ENCODE measurements at places on chromosomes 1 and 21.
A peak's percentile ranks its signal among the peaks of the same experiment; 100 is the strongest.

- H3K4me3 ChIP-seq: no peak overlapping the region
- H3K4me1 ChIP-seq: no peaks in the 10 kb centered on the region
- no peak overlapping the region for H3K27ac ChIP-seq
- no peak for DNase-seq
- no peaks in the 10 kb centered on the region for H3K36me3 ChIP-seq
Measured at GRCh38 chr1:20138346-20138745, 777 bp upstream of the PLA2G2F start.

- no peaks in the 10 kb centered on the region for H3K27me3 ChIP-seq
- H3K27ac ChIP-seq: no peak overlapping the region
- no peak overlapping the region for H3K4me3 ChIP-seq
- H3K4me1 ChIP-seq: no peaks in the 10 kb centered on the region
- H3K36me3 ChIP-seq: no peaks in the 10 kb centered on the region
- no peak for DNase-seq
Measured at GRCh38 chr1:162908780-162909179, 47.8 kb upstream of the CCDC190 start.

- no peak for DNase-seq
- no peak overlapping the region for H3K4me3 ChIP-seq
- H3K27ac ChIP-seq: no peak overlapping the region
- H3K4me1 ChIP-seq: no peaks in the 10 kb centered on the region
- H3K36me3 ChIP-seq: no peaks in the 10 kb centered on the region
Measured at GRCh38 chr21:16186742-16187141, 457.0 kb downstream of the USP25 start.

DNA sequence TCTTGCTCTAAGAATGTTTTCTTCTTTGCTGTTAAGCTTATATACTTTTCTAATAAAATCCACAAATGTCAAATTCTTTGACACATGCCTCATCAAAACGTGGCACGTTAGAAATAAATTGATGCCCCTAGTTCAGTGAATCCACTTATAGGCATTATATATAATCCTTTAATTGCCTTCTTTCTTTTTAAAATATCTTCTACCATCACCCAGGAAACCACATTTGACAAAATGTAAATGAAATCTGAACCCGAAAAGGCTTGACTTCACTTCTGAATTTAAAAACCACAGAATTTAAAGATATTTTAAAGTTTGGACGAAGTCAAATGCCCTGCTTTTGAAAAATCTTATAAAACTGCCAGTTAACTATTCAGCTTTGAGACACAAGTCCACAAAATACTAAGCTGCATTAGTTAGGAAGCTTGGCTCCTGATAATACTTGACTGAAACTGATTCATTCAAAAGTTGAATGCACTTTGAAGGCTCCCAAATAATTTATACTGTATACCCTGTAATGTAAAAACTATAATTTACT lies 22.4 kb upstream of the KIFAP3 start:
- no peak for DNase-seq
- no peaks in the 10 kb centered on the region for H3K4me1 ChIP-seq
- H3K27ac ChIP-seq: no peak overlapping the region
- no peak overlapping the region for H3K4me3 ChIP-seq
- no peaks in the 10 kb centered on the region for H3K36me3 ChIP-seq

DNA sequence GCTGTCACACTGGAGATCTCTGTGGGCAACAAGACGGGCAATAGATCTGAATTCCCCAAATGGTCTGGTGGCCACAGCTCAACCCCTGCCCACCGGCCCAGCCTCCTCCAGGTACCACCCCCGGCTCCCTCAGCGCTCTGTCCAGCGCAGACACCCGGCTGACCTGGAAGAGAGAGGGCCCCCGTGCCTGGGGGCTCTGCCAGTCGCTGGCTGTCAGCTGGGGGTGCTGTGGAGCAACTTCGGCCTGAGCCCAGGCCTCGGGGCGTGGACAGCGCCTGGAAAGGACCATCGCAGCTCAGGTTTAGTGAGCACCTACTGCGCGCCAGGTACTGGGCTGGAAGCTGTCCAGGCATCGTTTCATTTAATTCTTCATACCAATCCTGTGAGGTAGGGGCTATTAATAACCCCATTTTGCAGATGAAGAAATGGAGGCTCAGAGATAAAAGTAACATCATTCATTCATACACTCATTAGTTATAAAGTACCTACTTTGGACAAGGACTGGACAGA lies 51.0 kb downstream of the AHDC1 start:
- H3K27ac ChIP-seq: no peak overlapping the region
- no peaks in the 10 kb centered on the region for H3K27me3 ChIP-seq
- no peak for DNase-seq
- peaks cover 35% of the 10 kb centered on the region for H3K36me3 ChIP-seq
- H3K4me3 ChIP-seq: no peak overlapping the region

DNA sequence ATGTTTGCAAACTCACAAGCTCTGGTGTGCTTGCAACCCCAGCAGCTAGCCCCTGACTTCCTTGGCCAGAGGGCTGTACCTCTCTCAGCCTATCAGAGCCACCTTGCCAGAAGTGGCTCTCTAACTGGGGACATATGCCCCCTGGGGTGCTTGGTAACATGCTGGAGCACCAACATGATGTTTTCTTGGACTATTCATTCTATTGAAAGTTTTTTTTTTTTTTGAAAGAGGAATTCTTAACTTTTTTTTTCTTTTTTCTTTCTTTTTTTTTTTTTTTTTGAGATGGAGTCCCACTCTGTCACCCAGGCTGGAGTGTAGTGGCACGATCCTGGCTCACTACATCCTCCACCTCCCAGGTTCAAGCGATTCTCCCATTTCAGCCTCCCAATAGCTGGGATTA lies 14.7 kb upstream of the CAPN8 start:
- H3K27ac ChIP-seq: no peak overlapping the region
- H3K27me3 ChIP-seq: no peaks in the 10 kb centered on the region
- H3K4me1 ChIP-seq: no peaks in the 10 kb centered on the region
- H3K4me3 ChIP-seq: no peak overlapping the region

GRCh38 chr1:33159577-33159976 lies 22.3 kb downstream of the TRIM62 start:
- H3K36me3 ChIP-seq: peaks cover 19% of the 10 kb centered on the region
- no peak overlapping the region for H3K4me3 ChIP-seq
- H3K4me1 ChIP-seq: no peaks in the 10 kb centered on the region
- H3K27ac ChIP-seq: no peak overlapping the region

GRCh38 chr1:221284028-221284427 lies 404.8 kb downstream of the HLX start:
- DNase-seq: peak; percentile 3
- H3K27me3 ChIP-seq: no peaks in the 10 kb centered on the region
- H3K27ac ChIP-seq: no peak overlapping the region
- no peaks in the 10 kb centered on the region for H3K36me3 ChIP-seq
- no peaks in the 10 kb centered on the region for H3K4me1 ChIP-seq

- no peaks in the 10 kb centered on the region for H3K4me1 ChIP-seq
- H3K36me3 ChIP-seq: no peaks in the 10 kb centered on the region
- peak; percentile 3 for DNase-seq
Measured at GRCh38 chr1:165073185-165074007, 283.1 kb downstream of the LMX1A start.

DNA sequence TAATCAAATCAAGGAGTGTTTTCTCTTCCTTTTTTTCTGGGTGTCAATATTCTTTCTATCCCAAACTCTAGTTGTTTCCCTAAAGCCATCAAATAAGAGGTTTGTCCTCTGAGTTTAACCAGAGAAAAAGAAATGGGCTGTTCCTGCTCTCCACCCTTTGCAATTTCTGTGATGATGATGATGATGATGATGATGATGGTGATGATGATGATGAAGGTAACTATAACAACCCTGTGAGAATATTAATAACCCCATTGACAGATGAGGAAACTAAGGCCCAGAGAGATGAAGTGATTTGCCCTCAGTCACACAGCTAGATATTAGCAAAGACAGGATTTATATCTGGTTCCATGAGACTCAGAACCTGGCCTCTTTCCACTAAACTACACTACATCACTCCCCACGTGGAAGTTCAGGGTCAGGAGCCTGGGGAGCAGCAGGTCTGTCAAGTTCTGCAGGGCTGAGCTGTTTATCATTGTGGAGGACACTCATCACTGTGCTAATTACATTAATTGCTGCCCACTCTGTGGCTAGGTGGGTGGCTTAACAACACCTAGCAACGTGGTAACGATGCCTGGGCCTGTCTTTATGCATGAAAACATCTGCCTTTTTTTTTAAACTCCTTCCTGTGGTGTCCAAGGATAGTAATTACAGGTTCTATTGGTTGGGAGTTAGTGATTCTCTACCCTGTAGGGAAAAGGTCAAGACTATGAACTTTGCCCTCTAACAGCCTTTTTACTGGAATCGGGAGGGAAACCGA lies 19.0 kb upstream of the JUN start:
- no peak overlapping the region for H3K27ac ChIP-seq
- no peaks in the 10 kb centered on the region for H3K4me1 ChIP-seq
- no peaks in the 10 kb centered on the region for H3K27me3 ChIP-seq
- no peak overlapping the region for H3K4me3 ChIP-seq
- H3K36me3 ChIP-seq: no peaks in the 10 kb centered on the region
- no peak for DNase-seq

DNA sequence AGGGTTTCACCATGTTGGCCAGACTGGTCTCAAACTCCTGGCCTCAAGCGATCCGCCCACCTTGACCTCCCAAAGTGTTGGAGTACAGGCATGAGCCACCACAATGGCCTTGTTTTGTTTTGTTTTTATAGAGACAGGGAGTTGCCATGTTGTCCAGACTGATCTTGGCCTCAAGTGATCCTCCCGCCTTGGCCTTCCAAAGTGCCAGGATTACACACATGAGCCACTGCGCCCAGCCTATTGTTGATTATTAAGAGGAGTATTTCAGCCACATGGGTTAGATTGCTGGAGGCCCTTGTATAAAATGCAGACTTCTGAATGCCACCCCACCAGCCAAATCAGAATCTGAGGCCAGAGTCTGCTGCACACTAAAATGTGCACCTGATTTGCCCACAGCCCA lies 57.2 kb upstream of the ANGPTL1 start:
- no peaks in the 10 kb centered on the region for H3K27me3 ChIP-seq
- no peaks in the 10 kb centered on the region for H3K36me3 ChIP-seq
- no peak overlapping the region for H3K27ac ChIP-seq
- no peak overlapping the region for H3K4me3 ChIP-seq
- peaks cover 4% of the 10 kb centered on the region for H3K4me1 ChIP-seq

DNA sequence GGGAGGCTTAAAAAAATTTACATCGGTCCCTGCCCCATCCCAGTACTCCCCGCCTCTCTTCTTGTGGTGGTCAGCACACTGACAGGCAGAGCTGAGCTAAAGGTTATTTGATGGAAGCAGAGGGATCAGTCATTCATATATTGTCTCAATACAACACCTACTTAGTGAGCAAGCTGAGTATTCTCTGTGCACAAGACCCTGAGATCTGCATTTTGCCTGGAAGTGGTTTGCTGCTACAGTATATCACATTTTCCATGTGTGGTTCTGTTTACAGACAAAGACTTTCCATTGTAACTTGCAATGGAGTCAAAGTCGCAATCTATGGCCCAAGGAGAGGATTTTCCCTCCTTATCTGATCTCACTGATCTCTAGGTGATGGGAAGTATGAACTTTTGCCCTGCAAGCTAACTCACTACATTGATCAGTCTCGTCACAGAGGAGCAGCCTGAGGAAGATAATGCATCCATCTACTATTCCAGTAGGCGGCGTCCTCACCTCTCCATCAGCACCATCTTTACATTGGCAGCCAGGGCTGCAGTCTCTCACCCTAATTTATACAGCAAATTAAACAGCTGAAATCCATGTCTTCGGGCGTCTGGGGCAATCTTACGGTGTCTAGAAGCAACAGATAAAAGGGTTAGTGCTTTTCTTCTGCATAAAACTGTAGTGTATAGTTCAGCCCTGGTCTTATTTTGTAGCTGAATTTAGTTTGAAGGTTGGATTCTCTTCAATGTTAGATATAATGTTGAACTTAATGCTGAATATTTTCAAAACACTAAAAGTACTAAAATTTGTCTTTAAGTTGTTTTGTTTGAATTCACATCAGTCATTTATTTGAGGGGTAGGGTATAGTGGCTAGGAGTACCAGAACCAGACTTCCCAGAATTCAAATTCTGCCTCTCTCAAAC lies 3.2 kb upstream of the TRAF5 start:
- no peak overlapping the region for H3K27ac ChIP-seq
- peak; percentile 86 for DNase-seq
- no peaks in the 10 kb centered on the region for H3K36me3 ChIP-seq
- H3K27me3 ChIP-seq: no peaks in the 10 kb centered on the region
- H3K4me1 ChIP-seq: peaks cover 23% of the 10 kb centered on the region

- H3K36me3 ChIP-seq: no peaks in the 10 kb centered on the region
- no peak overlapping the region for H3K27ac ChIP-seq
- DNase-seq: no peak
- no peaks in the 10 kb centered on the region for H3K27me3 ChIP-seq
- H3K4me1 ChIP-seq: no peaks in the 10 kb centered on the region
Measured at GRCh38 chr21:18663663-18664062, 260.1 kb upstream of the TMPRSS15 start.

- H3K27me3 ChIP-seq: peaks cover 6% of the 10 kb centered on the region
- no peak overlapping the region for H3K4me3 ChIP-seq
- no peak for DNase-seq
- no peak overlapping the region for H3K27ac ChIP-seq
- H3K4me1 ChIP-seq: peaks cover 15% of the 10 kb centered on the region
Measured at GRCh38 chr1:232533328-232533727, 96.6 kb downstream of the SIPA1L2 start.

DNA sequence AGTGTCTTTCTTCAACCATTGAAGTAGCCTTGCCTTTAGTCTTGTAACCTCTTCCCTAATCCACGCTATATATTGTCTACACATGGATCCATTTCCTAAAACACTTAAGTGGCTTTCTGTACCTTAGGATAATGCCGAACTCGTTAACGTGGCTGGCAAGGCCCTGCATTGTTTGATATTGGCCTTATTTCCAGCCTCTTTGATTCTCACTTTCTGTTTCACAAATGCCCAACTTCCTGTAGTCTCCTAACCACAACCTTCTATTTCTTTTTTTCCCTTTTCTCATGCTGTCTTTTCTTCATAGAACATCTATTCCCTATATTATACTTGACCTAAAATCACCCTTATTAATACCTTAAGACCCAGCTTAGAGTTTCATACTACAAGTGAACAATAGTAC lies 536.0 kb downstream of the LMO4 start:
- no peaks in the 10 kb centered on the region for H3K27me3 ChIP-seq
- no peak overlapping the region for H3K4me3 ChIP-seq
- no peaks in the 10 kb centered on the region for H3K4me1 ChIP-seq
- H3K27ac ChIP-seq: no peak overlapping the region
- no peaks in the 10 kb centered on the region for H3K36me3 ChIP-seq

- no peaks in the 10 kb centered on the region for H3K36me3 ChIP-seq
- H3K4me3 ChIP-seq: no peak overlapping the region
- H3K27ac ChIP-seq: no peak overlapping the region
- DNase-seq: no peak
Measured at GRCh38 chr21:36690628-36691554, 8.0 kb upstream of the SIM2 start.

DNA sequence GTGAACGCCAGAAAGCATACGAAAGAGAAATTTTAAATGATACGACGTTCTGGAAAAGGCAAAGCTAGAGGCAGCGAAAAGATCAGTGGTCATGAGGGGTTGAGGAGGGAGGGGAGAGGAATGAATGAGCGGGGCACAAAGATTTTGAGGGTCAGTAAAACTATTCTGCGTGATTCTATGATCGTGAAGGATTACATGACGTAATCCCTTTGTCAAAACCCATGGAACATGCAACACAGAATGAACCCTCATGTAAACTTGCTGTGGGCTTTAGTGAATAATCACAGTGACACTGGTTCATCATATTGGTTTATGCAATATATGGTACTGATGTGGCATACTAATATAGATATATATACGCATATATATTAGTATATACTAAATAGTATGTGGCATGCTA lies 13.0 kb downstream of the LRRC38 start:
- no peak for DNase-seq
- no peak overlapping the region for H3K27ac ChIP-seq
- no peaks in the 10 kb centered on the region for H3K4me1 ChIP-seq
- no peak overlapping the region for H3K4me3 ChIP-seq
- H3K27me3 ChIP-seq: no peaks in the 10 kb centered on the region
